Stimulated activated CD8-positive, alpha-beta memory T cell treated with anti-CD3 and anti-CD28 coated beads, Interleukin-7, amount 100 ng/mL, for 4 hours (primary cell): ENCODE measurements at places on chromosomes 7 and 10.

DNA sequence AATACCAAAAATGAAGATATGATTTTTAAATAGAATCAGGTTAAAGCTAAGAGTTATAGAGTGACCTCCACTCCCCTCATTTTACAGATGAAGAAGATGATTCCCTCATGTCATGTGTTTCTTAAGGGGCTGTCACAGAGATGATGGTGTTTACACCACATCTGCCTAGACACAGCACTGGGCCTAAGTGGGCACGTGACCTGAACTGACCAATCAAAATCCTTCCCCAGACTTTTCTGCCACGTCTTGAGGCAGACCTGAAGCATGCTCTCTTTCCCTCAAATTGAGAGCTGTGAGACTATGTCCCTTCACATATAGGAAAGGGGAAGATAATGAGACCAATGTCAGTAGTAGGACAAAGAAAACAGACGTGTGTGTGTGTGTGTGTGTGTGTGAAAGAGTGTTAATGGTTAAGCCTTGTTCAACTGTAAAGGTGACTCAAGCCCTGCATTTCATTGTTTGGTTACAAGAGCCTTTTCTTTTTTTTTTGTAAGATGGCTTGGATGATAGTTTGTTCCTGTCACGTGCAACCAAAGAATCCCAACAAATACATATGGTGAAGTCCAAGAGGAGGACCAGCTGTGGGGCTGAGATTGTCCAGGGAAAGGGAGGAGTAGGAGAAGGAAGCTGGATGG is 172.8 kb upstream of the AOAH start:
- DNase-seq: no peak

DNA sequence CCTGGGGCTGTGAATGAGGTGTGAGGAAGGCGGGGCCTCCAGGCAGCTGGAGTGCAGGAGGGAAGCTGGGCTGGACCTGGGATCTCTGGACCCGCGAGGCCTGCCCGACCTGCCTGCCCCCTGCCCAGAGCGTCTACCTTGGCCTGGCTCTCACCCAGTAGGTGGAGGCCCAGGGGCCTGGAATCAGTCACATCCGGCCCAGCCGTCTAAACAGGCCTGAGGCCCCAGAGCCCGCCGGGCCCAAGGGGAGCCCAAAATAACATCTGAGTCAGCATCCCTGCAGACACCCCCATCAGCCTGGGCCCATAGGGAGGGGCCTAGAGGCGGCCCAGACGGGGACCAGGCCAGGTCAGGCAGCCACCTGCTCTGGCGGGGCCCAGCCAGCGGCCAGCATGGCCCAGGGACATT is 15.1 kb upstream of the ELN start:
- DNase-seq: no peak

DNA sequence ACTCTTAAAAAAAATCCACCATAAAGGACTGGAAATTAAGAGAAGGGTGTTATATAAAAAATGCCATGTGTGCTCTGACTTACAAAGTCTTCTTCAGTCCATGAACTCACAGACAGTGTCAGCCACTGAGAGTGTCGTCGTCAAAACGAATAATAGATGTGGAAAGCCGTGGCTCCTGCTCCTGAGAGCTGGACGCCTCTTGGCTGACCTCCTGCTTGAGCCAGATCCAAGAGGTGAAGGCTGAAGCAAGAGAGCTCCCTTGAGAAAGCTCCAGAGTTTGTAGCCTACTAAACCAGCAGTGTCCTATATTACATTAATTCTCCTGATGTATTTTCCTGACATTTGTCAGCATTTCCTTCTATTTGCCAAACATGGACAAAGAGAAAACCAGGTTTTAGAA is 234.3 kb upstream of the C7orf33 start:
- DNase-seq: no peak

GRCh38 chr10:124697443-124697836 is 46.7 kb downstream of the FAM53B start:
- DNase-seq: no peak

DNA sequence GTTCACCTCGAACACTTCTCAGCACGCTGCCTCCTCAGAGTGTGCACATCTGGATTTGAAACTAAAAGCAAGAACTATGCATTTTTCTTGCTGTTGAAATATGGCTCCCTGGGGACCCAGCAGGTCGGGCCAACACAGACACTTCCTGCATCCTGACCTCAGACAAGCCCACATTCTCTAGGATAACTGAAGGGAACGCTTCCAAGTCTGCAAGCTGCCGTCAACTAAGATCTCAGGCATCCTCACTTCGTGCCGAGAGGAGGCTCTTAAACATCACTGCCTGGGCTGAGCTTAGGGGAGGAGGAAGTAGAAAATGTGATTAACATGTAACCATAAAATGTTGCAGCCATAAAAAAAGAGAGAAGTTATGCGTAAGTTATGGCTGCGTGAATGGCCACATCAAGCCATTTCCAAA is 65.5 kb downstream of the PYROXD2 start:
- no peak for DNase-seq

DNA sequence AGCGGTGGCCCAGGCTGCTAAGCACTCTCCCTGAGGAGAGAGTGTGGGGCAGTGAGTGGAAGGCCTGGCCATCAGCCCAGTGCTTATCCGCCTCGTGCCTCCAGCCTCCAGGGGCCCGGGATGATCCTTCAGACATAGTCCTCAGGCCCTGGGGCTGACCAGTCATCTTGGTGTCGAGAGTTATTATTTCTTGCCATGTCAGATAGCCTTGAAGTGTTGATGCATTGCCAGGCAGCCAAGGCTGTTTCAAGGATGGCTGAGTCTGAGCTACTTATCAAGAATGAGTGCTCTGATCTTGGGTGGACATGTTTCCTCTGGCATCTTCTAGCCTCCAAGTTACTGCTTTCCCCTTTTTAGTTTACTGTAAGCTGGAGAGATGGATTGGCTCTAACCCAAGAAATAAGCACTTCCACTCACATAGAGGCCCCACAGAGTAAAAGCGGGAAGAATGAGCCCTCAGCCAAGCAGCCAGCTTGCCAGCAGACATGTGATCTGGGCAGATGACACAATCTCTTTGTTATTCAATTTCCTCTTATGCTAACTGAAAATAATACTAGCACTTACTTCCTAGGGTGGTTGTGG is 136.5 kb upstream of the NAMPT start:
- DNase-seq: no peak

- DNase-seq: no peak
These were observed 160.6 kb upstream of the ADO start for GRCh38 chr10:62643606-62644587.

GRCh38 chr7:47500103-47500563 is 81.8 kb downstream of the TNS3 start:
- DNase-seq: no peak

GRCh38 chr7:118511146-118511545 is 286.6 kb downstream of the ANKRD7 start:
- no peak for DNase-seq

DNA sequence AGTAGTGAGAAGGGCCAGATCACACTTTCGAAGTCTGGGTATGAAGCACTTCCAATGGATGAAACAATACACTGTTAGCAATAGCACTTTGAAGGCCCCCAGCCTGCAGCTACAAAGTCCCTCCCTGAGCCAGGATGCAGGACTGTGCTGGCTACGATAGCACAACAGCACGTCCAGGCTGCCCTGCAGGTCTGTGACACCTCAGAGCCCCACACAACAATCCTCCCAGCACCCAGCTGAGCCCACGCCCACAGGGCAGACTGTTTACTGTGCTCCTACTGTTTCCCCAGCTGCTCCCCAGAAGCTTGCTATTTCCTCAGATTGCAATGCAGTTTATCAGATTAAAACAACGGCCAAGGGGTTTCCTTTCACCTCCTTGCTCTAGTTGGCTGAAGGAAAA is 71.4 kb downstream of the HTR5A start:
- DNase-seq: no peak

DNA sequence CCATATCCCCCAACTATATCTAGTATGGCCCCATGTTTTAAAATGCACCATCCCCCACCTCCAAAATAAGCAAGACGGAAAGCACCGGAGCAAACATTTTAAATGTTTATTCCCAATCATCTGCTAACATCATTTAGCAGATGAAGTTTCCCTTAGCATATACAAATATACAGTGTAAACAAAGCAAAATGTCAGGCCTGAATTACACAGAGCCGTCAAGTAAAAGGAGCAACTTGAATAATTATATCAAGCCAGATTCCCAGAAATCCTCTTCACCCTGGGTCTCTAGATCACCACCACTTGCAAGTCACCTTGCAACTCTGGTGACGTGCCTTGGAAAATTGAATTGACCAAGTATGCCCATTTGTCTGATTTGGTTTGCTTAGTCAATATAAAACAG is 91.6 kb upstream of the COL1A2 start:
- DNase-seq: no peak

DNA sequence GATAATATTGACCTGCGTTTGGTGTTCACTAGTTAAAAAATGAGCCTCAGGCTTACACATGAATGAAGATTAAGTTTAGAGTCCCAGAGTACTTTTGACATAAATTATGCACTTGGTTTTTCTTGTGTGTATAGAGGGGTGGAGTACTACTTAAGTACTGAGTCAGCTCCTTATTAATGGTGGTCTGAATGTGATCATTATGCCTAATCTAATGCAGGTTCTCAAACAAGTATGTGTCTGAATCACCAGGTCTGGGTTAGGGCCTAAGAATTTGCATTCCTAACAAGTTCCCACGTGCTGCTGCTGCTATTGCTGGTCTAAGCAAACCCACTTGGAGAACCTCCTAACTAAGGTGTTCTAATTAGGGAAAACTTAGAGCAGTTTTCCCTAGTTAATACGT is 30.7 kb upstream of the STOX1 start:
- DNase-seq: no peak

GRCh38 chr10:123509338-123509737 is 156.8 kb upstream of the GPR26 start:
- DNase-seq: no peak

GRCh38 chr10:1629326-1630198 is 107.8 kb downstream of the ADARB2 start:
- DNase-seq: no peak

GRCh38 chr7:124784879-124785818 is 19.6 kb upstream of the GPR37 start:
- DNase-seq: no peak

- no peak for DNase-seq
These were observed 125.8 kb downstream of the ANKRD7 start for GRCh38 chr7:118350260-118350659.

GRCh38 chr7:29330136-29330535 is 135.6 kb downstream of the CHN2 start:
- no peak for DNase-seq

- DNase-seq: no peak
These were observed 626.2 kb upstream of the CNTNAP2 start for GRCh38 chr7:145490356-145490755.

DNA sequence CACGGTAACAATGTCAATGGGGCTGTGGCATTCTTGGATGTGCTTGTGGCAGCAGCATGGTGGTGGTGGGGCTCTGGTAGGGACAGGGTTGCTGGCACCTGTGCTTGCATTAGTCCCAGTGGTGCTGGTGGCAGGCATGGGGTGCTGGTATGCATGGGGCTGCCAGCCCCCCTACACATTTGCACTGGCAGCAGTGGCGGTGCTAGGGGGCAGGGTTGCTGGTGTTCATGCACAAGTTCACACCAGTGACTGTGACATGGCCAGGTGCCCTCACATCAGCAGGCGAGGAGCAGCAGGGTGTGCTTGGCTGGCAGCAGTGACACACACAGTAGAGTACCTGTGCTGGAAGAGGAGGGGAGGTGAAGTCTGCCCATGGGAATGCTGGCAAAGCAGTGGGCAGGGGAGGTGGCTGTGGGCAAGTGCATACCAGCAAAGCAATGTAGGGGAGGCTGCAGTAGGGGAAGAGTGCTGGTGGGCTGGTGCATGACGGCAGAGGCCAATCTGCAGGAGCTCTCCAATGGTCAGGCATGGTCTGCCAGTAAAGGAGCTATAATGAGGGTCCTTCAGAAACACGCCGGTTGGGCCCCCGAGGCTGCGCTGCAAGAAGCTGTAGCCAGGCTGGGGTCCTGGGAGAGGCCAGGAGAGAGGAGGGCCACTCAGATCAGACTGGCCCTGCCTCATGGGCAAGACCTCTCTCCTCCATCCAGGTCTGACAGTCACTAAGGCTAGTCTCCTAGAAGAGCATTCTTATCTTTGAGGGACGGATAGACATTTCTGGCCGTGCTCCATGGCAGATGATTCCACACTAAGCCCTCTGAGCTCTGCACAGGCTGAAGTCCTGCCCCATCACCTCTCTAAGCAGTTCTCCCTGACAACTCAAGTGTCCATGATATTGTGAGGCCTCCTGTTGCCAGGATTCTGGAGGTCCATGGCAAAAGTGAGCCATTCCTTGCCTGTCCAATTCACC is 406.4 kb downstream of the SEMA3D start:
- no peak for DNase-seq
